SJCRH30 (cell line): ENCODE measurements at places on chromosomes 16 and 17. TPM values are rescaled to one million over a fixed set of nuclear protein-coding genes. Genes with fewer than 3 reads are reported as not detected.

MCRIP2 gene
- 3.3 and 4.6 TPM in 2 replicates for total RNA-seq

TLCD3A gene
- 11.0 and 12.3 TPM in 2 replicates for total RNA-seq

CIBAR2 gene
- 0.04 and 0.41 TPM in 2 replicates for total RNA-seq

DNA sequence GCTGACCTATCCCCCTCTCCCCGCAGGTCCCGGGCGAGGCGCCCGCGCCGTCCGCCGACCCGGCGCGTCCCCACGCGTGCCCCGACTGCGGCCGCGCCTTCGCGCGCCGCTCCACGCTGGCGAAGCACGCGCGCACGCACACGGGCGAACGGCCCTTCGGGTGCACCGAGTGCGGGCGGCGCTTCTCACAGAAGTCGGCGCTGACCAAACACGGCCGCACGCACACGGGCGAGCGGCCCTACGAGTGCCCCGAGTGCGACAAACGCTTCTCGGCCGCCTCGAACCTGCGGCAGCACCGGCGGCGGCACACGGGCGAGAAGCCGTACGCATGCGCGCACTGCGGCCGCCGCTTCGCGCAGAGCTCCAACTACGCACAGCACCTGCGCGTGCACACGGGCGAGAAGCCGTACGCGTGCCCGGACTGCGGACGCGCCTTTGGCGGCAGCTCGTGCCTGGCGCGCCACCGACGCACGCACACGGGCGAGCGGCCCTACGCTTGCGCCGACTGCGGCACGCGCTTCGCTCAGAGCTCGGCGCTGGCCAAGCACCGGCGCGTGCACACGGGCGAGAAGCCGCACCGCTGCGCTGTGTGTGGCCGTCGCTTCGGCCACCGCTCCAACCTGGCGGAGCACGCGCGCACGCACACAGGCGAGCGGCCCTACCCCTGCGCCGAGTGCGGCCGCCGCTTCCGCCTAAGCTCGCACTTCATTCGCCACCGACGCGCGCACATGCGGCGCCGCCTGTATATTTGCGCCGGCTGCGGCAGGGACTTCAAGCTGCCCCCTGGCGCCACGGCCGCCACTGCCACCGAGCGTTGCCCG, 10.3 kb downstream of the ZNF771 start:
- DNase-seq: no peak

GRCh38 chr17:15663691-15664090, 20.4 kb downstream of the TRIM16 start:
- no peak for DNase-seq

DNA sequence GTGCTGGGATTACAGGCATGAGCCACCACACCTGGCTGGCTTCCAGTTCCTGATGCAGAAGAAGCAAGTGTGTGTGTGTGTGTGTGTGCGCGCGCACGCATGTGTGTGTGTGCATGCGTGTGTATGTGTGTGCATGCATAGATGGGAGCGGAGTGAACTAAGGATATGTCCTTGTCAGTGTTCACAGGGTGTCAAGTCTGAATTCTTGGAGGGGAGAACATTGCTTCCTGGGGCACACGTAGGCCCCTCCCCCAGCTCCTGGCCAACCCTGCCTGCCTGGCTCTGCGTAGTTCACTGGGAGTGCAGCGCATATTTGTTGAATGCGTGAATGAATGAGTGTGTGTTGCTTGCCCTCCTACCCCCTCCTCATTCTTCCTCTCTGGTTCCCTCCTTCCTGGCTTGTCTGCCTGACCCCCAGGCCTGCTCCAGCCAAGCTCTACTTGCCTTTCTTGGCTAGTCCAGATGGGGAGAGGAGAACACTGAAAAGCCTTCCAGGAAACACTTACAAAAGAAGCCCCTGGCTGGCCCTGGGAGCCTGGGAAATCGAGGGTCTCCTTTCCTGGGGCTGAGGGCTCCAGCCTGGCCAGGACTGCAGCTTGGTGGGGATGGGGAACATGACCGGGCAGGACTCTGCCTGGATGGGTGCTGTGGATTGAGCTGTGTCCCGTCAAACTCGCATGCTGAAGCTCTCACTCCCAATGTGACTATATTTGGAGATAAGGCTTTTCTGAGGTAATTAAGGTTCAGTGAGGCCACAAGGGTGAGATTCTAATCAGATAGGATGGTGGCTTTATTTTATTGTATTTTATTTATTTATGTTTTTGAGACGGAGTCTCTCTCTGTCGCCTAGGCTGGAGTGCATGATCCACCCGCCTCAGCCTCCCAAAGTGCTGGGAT, 27.9 kb downstream of the IGFBP4 start:
- DNase-seq: no peak

GRCh38 chr17:4389079-4389478, 22.6 kb upstream of the UBE2G1 start:
- no peak for DNase-seq

- no peak for DNase-seq
Measured at GRCh38 chr16:17215306-17215705, 255.5 kb downstream of the XYLT1 start.

DNA sequence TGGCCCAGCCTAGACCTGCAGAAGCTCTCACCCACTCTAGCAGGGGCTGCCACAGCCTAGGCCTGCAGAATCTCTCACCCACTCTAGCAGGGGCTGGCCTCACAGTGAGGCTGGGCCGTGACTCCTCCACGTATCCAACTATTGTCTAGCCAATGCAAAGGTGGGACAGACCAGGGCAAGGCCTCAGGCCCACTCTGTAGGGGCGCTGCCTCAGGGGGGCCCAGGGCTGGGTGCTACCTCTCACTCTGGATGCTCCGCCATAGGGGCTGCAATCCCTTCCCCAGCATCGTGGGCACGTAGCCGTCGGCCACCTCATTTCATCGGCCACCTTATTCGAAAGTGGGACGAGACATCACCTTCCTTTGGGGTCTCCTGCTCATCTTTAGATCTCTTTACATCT, 51.7 kb downstream of the RPH3AL start:
- DNase-seq: no peak

- DNase-seq: no peak
Measured at GRCh38 chr17:69061721-69062556, 1.2 kb upstream of the ABCA9 start.

DNA sequence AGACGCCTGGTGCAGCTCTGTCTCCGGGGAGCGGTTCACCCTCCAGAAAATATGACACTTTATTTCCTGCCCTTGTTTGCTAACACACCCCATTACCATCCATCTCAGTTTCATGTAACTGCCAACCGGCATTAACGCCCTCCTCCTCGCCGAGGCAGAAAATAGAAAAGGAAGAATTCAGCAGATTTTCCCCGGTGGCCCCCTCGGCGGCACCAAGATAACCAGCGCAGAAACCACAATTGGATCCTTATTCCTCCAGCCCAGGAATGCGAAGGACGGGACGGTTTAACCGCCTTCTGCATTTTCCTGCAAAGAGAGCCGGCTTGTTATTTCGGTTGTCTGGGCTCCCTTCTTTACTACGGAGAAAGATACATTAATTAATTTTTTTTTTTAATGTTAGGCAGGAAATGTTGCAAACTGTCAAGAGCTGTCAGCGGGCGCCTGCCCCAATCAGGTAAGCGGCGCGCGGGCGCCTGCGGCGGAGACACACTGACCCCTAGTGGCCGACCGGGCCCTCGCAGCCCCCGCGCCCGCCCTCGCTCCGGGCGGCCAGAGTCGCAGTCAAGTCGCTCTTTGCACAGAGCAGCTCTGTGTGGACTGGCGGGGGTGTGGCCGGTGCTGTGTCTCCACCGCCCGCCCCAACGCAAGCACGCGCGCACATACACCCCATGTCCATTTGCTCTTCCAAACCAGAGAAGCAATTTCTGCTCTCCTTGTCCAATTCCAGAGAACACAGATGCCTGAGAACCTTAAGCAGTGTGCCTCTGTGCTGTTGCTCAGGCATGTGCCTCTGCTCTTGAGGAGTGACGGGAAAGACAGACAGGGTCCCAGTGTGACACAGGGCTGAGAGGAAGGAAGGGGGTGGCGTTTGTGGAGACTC, 53.6 kb downstream of the C17orf67 start:
- peak; percentile 54 for DNase-seq

GRCh38 chr16:57051696-57052228, 40.6 kb upstream of the CPNE2 start:
- no peak for DNase-seq

DNA sequence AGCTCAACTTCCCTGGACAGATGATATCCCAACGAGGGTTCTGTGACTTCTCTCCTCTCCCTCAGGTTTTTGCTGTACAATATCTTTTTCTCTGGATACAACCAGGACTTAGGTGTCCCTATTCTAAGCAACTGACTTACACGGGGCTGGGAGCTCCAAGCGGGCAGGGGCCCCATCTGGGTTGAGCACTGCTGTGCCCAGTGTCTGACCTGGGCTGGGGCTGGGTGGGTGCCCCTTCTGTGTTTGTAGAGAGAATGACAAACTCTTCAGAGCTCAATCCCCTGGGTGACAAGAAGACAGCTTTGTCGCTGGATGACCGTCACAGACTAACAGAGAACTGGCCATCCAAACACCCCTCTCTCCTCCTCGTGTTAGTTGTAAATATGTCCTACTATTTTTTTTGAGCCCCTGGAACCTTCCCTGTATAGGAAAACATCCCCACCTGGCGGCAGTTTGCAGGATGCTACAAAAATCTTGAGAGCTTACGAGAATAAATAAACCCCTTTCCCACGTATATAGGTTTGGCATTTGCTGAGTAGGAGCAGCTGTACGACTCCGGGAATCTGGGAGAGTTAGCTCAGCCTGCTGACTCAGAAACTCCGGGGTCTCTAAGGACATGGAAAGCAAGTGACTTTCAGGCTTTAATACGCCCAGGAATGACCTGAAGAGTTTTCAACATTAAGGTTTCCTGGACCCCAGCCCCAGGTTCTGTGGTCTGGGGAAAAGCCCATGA, 23.7 kb upstream of the RCVRN start:
- peak; percentile 42 for DNase-seq
